NCI-H2171 (cell line): ENCODE measurements at places on chromosomes 4 and X.

DNA sequence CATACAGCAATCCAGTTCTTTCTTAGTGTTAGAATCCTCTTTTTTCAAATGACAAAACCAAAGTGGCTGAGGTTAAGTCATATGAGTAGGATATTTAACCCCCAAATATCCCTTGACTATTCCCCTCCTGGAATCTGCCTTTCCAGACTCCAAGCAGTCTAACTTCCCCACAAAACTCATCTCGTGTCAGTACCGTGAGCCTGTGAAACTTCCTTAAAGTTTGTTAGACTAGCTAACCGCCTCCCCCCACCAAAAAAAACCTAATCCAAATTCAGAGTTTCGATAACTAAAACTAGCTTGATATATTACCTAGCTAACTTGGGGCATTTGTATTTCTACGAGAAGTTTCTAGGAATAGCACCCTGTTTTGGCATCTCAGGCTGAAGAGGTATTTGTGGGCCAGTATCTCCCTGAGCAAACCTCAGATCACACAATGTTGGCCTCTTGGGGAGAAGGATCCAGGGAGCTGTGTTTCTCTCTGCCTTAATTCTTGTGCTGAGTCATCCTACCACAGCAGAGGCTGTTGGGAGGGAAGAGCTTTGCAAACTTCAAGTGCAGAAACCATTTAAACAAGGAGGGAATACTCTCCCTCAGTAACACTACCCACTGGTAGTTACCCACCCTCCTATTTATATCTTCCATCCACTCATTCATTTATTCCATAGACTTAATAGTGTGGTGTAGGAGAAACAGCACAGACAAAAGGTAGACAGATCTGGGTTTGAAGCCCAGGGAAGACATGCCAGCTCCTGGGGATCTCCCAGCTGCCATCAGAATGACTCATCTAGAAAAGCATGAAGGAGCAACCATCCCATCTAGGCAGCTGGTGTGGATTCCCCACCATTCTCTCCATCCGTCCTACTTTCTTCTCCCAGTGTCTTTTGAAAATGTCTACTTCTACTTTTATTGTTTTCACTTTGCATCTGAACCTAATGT lies 39.3 kb upstream of the TXK start:
- DNase-seq = no peak

GRCh38 chr4:7887436-7887835 lies 52.2 kb downstream of the AFAP1 start:
- DNase-seq = no peak

DNA sequence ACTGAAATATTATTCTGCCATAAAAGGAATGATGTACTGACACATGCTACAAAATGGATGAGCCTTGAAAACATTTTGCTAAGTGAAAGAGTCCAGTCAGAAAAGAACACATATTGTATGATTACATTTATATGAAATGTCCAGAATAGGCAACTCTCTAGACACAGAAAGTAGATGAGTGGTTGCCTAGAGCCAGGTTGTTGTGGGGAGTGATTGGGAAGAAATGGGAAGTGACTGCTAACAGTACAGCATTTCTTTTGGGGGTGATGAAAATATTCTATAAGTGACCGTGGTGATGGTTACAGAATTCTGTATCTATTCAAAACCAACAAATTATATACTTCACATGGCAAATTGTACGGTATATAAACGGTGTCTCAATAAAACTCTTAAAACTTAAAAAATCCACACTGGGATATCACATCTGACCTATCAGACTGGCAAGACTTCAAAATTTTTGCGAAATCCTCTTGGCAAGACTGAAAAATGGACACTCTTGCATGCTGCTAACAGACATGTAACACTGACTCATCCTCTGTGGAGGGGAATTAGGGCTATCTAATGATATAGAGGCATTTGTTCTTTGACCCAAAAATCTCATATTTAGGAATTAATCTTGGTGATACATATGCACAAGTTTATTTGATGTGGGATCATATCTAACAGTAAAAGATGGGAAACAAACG lies 71.8 kb downstream of the FAM13A start:
- DNase-seq = no peak

DNA sequence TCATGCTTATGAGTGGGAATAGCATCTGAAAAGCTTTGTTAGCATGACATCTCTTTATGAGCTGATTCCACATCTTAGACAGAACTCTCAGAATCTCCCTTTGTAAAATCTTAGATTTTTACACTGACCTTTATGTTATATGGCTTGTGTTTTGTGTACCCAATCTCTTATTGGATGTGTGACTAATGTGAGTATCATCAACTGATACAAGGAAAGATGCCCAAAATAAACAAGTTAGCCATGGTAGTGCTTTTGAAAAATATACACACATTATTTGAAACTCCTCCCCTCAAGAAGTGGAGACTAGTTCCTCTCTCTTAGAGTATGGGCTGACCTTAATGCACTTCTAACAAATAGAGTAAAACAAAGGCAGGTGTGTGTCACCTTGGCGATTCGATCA lies 160.1 kb upstream of the NRK start:
- DNase-seq = no peak

DNA sequence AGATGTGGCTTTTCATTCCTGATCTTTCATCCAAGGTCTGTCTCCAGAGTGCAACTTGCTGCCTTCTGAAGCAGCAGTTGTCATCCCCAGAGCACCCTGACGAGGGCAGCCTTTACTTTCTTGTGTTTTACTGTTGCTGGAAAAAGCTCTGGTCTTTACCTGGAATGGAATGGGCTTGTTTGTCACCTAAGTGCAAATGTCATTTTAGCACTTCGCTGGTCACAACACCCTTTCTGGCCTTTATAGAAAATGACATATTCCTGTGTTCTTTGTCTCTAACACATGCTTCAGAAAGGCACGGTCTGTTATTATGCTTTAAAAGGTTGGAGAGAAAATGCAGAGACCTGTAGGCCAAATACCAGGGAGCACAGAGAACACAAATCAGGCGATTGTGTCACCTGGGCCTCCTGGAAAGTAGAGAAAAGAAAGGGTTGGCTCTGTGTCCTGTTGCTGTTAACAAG lies 332.7 kb upstream of the IGFBP7 start:
- no peak for DNase-seq

GRCh38 chrX:16838202-16839066 lies 31.7 kb downstream of the RBBP7 start:
- DNase-seq = no peak

GRCh38 chrX:275476-275966 lies 5.7 kb upstream of the PLCXD1 start:
- no peak for DNase-seq

- DNase-seq = no peak
These were observed 148.4 kb downstream of the ASMT start for GRCh38 chrX:1763294-1763693.

GRCh38 chr4:81166458-81167160 lies 48.4 kb downstream of the PRKG2 start:
- peak; percentile 20 for DNase-seq

GRCh38 chrX:20350596-20350995 lies 83.9 kb upstream of the RPS6KA3 start:
- DNase-seq = no peak

DNA sequence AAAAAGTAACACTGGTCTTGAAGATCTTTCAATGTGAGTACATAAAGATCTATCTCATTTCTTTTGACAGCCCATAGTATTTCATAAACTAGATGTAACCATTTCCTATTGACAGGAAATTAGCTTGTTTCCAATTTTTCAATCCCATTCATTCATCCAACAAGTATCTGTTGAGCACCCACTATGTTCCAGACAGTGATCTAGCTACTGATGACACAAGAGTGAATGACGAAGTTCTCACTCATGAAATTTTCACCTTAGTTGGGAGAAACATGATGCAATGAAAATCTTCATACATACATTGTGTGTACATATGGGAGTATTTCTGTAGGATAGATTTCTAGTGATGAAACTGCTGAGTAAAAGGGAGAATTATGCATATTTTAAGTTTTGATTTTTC lies 1.7 kb downstream of the CD38 start:
- no peak for DNase-seq

DNA sequence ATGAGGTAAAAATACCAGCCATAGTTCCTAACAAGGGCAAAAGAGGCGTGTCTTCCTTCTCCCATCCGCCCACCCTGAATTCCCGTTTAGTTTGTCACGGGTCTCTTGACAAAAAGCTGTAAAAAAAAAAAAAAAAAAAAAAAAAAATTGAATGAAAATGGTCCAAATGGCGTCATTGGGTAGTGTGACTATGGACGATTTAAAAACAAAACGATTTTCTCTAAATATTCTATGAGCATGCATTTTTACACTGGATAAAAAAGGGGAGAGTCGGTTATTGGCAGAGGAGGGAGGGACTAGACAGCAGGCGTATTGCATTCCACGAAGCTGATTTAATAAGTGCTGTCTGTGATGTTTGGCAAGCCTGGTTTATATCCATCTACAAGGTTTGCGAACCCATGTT lies at the start of gene FAM133A:
Gene FAM133A (plus strand): TSS at position 338 of the 403 bp plus-strand sequence. CDS start 35,214 bp downstream, outside the sequence.
- peak; percentile 86 for DNase-seq

GRCh38 chrX:13764765-13765164 lies 30.2 kb downstream of the OFD1 start:
- DNase-seq = no peak

- no peak for DNase-seq
These were observed 80.3 kb downstream of the LNX1 start for GRCh38 chr4:53511014-53511413.

- DNase-seq = peak; percentile 19
These were observed at the start of gene CHRDL1 for GRCh38 chrX:110795645-110796406. CHRDL1 (minus strand) TSS chrX:110795817; CDS start chrX:110792181, 3,636 bp downstream.

GRCh38 chr4:48033825-48034413 lies 17.3 kb downstream of the NIPAL1 start:
- DNase-seq = no peak

DNA sequence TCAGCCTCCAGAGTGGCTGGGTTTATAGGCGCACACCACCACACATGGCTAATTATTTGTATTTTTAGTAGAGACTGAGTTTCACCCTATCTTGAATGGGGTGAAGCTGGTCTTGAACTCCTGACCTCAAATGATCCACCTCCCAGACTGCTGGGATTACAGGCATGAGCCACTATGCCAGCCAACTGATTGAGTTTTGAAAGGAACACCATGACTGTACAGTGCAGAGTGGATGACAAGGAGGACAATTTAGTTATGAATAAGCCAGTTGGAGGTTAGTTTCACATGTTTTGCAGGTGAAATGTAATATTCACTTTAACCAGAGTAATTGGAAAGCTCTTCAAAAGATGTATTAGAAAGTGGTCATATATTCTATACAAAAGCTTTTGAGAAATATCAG lies 60.8 kb downstream of the PCDH18 start:
- DNase-seq = no peak

DNA sequence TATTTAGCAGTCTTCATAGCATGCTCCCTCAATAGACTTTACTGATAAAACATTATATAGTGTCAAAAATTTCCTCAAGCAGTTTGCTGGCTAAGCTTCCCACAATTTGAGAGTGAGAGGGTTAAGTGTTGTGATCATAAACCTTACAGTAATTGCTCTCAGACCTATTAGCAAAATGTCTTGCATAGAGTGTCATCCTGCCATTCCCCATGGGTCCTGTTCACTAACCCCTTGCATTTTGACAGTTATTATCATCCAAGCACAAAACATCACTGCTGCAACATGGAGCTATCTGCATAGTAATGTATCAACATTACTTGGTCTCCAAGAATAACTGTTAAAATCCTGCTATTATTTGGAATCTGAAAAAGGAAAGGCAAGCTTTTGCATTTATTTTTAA lies 196.1 kb upstream of the GK2 start:
- no peak for DNase-seq

DNA sequence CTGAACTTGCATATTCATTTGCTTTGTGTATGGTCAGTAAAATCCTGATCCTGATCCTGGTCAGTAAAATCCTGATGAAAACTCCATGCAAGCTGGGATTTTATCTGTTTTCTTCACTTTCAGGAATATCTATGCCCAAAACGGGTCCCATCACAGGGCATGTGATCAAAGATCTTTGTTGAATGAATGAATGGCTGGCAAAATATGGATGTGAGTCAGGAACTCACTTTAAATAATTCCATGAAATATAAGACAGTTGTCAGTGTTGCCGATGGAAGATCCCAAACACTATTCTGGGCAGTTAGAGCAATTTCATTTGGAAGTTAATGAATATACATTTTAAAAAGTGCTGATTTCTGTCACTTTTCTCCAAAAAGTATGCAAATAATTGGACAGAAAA lies 598.4 kb downstream of the GBA3 start:
- no peak for DNase-seq

DNA sequence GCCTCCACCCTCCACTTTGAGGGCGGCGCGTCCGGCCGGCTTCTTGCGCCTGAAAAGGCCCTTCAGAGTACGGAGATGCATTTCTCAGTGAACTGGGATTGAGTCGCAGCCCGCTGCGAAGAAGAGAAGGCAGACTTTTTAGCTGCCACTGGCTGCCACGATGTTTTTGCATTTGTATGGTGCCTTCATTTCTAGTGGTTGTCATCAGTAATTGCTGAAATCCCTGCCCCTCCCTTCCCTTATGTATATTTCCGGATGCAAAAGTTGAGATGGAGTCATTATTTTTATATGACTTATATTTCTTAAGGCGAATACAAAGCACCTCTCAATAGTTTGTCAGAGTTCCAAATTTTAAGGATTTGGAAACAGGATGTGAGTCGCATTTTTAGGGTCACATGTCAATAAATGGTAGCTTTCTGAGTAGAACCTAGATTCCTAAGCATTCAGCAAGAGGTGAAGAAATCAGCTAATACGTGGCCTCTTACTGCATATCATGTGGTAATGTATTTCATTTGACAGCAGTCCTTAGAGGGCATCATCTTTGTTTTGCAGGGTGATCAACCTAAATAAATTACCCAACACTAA lies 658 bp downstream of the ATP6AP2 start:
- DNase-seq = no peak

DNA sequence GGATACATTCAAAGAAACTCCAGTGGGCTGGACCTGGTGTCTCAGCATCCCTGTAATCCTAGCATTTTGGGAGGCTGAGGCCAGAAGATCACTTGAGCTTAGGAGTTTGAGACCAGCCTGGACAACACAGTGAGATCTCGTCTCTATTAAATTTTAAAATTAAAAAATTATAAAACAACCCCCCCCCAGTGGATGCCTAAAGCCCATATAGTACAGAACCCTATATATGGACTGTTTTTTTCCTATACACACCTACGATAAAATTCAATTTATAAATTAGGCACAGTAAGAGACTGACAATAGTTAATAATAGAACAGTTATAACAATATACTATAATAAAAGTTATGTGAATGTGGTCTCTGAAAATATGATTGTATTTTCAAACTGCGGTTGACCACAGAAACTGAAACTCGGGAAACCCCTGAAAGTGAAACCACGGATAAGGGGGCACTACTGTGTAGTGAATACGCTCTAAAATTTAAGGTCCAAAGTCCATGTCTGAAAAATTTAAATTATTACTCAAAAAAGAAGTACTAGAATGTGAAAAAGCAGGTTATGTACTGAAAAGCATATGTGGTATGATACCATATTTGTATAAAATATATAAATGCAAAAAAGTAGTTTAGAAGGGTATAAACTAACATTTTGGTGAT lies 2.0 kb downstream of the SMIM14 start:
- DNase-seq = no peak
